Erythroblast (primary cell): ENCODE measurements at places on chromosomes 6 and 20.

GRCh38 chr6:23280437-23280836 lies 711.1 kb downstream of the HDGFL1 start:
- no peak for DNase-seq

- no peak for DNase-seq
These were observed 20.4 kb upstream of the MCUR1 start for GRCh38 chr6:13834790-13835189.

DNA sequence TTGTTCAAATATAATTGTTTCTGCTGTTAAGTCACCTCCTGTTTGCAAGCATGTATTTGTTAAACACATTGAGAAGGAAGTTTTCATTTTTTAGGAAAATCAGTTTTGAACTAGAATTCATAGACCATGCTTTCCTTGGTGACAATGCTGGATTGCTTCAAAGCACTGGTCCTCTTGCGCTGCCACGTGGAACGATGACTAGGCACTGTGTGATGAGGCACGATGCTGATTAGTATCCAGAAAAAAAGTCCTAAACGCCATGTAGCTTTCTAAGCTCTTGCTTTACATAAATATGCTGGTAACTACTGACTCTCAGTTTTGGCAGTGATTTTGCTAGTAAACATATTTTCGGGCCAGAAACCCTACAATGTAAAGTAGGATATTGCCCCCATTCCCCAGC lies 11.1 kb upstream of the EXOC2 start:
- DNase-seq: no peak

DNA sequence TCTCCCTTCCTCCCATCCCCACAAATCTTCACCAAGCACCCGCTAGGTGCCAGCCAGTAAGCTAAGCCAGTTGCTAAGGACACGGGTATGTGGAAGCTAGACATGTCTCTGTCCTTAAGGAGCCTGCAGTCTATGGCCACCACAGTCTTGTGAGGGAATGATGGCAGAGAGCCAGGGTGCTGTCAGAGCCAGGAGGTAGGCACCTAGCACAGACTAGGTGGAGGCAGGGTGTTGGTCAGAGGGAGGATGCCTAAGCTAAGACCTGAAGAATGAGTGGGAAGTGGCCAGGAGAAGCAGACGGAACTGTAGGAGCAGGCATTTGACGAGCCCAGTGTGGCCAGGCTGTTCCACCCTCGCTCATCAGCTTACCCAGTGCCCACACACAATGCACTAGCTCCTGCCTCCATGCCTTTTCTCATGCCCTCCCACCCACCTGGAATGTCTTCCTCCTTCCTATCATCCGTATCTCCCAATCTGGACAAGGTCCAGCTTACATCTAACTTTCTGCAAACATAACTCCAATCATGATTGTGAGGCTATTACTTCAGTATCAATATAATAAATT lies 125.6 kb downstream of the FOXC1 start:
- DNase-seq: no peak

DNA sequence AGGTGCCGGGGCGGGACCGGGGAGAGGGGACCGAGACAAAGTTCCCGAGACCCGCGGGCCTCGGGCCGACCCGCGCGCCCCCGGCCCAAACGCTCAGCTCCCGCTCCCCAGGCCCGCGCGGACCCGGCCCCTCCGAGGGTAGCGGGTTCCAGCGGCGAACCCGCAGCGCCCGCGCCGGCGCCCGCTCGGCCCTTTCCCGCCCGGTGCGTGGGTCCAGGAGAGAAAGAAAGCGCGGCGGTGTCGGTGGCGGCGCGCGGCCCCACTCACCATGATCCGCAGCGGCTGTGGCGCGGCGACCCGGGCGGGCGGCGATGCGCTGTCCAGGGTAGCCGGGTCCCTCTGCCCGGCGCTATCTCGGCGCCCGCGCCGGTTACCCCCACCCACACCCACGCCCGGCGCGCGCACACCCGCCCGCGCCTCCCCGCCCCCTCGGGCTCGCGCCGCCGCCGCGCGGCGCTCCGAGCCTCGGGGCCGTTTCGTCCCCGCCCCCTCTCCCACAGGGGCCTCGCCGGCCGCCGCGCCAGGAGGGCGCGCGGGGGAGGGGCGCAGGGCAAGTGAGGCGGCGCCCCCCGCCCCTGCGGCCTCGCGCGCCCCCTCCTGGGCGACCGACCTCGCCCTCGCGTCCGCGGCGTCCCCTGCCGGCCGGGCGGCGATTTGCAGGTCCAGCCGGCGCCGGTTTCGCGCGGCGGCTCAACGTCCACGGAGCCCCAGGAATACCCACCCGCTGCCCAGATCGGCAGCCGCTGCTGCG lies at the start of gene ELOVL2:
Gene ELOVL2, minus strand, starts transcription at position 345 of the 751 bp plus-strand sequence. Its CDS starts 75 bp downstream, at position 270.
- peak; percentile 84 for DNase-seq

- DNase-seq: no peak
These were observed 333.2 kb downstream of the SAMD5 start for GRCh38 chr6:147841547-147842148.

GRCh38 chr6:36263390-36264000 lies 6.4 kb upstream of the PNPLA1 start:
- peak; percentile 76 for DNase-seq
